ENCODE measurements at places on chromosomes 7 and 10. TPM values are rescaled to one million over a fixed set of nuclear protein-coding genes. Genes with fewer than 3 reads are reported as not detected.

DNA sequence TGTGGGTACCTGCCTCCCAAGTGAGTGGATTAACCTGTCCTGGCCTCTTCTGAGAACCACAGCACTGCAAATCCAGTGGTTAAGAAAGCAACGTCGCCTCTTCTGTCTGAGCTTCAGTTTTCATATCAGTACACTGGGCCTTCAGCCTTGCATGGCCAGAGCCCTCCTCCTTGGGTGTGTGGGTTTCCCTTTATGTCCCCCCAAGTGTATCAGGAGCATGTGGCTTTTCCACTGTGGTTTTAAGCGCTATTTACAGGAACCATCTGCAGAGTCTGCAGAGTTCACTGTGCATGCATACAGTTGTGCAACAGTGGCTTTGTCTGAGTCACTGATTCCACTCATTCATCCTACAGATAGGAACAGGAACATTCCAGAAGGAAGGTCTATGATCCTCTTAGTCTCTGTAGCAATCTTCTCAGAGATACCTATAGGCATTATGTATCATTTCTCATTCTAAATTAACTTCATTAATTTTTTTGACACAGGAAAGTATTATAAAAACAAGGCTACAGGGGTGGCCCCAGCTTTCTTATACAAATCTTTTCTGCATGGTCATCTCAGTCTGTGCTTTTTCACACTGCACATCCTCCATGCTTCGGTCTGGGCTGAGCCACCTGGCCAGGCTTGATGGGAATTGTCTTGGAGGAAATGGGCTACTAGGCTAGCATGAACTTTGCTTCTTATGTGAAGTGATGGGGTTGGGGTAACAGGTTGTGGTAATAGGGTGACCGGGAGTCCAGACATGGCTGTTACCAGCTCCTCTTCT lies 17.1 kb downstream of the MBL2 start:
- DNase-seq: peak; percentile 65

GRCh38 chr7:79951415-79951814 lies 183.2 kb upstream of the GNAI1 start:
- no peak for DNase-seq

GRCh38 chr7:11236680-11237079 lies 263.0 kb downstream of the PHF14 start:
- no peak for DNase-seq

DNA sequence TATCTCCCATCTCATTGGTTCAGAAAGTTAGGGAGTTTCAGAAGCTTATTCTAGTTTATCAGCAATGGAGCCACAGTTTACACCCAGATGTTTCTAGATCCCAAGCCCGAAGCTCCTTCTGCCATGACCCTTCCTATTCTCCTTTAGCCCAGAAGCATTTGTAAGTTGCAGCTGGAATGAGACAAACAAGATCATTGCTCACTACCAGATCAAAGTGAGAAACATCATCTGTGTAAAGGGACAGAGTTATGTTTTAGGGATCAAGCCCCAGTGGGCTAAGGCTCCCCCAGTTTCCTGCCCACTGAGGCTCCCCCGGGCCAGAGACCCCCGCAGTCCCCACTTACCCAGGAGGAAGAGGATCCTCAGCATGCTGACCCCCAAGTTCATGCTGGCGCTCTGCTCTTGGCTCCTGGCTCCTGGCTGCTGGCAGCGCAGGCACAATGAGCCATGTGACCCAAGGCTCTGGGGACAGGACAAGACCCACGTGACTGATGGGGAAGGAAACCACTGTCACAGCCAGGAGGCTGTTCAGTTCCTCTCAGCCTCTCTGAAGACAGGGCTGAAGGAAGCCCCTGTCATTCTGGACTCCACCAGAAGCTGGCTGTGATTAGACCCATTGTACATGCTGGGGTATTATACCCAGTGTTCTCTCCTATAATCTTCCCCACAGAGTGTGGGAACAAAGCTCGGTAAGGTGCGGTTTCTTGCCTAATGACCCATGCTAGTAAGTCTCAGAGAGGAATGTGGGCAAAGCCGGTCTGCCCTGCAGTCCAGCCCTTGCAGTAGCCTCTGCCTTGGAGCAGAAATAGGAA lies at the start of gene TMEM273:
Gene TMEM273 (minus strand): TSS at position 442 of the 812 bp plus-strand sequence. CDS start 55 bp downstream, at position 387.
- DNase-seq: peak; percentile 14

DNA sequence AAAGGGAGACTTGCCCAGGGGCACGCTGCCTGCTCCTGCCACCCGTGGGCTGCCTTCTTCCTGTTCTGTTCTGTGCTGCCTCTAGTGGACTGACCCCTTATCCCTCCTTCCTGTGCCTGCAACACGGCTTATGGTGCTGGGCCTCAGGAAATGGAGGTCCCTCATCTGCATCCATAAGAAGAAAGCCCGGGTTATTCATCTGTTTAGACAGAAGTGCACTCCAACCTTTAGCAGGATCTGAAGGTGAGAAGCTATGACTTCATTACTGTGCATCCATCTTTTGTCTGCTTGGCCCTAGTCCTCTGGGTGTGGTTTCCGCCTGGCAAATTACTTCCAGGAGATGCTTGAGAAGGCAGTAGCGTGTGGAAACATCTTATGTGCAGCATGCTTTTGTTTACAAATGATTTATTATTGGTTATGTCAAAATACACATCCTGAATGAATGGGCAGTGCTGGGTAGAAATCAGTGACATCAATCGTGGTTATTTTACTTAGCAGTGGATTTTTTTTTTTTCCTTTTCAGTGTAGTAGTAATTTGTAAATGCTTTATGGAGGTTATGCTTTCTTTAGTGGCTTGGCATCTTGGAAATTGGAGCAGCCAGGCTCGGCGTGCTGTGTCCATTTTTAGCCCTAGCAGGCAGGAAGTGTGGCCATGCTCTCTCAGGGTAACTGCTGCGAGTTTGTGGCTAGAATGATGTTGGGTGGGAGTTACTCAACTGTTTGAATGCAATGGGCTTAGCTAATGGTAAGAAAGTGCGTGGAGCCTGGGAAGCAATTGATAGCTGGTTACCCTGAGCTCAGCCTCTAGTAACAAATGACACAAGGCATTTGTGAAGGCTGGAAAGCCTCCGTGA lies 12.7 kb downstream of the PTPRE start:
- DNase-seq: peak; percentile 43

DNA sequence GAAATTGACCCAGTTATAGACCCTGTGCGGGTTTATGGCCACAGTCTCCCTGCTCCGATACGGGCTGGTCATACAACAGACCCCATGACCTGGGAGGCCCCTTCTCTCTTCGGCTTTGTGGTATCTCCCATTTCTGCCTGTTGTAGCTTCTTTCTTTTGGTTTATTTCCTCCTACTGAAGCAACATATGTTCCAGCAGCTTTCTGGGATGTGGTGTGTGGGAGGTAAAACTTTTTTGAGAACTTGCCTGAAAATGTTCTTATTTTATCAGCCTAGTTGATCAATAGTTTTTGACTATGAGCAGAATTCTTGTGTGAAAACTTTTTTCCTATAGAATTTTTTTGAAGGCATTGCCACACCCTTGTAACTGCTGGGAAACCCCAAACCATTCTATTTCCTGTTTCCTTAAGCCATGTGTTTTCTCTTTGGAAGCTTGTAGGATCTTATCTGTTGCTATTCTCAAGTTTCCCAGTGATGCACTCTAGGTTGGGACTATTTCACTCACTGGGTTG lies 80.0 kb downstream of the DAGLB start:
- DNase-seq: peak; percentile 53

- DNase-seq: peak; percentile 7
Observed at GRCh38 chr7:156820445-156821063, 72.4 kb downstream of the LMBR1 start.

Gene WEE2
- not detected for total RNA-seq

Gene GTF2IRD2
- 7.8 TPM for total RNA-seq

Gene CCDC172
- not detected for total RNA-seq
